ENCODE measurements at places on chromosomes 5 and 9.

GRCh38 chr5:100761192-100761591, 141.9 kb downstream of the ST8SIA4 start:
- DNase-seq: no peak

GRCh38 chr9:137429546-137429890, 6.3 kb downstream of the NOXA1 start:
- DNase-seq: no peak

DNA sequence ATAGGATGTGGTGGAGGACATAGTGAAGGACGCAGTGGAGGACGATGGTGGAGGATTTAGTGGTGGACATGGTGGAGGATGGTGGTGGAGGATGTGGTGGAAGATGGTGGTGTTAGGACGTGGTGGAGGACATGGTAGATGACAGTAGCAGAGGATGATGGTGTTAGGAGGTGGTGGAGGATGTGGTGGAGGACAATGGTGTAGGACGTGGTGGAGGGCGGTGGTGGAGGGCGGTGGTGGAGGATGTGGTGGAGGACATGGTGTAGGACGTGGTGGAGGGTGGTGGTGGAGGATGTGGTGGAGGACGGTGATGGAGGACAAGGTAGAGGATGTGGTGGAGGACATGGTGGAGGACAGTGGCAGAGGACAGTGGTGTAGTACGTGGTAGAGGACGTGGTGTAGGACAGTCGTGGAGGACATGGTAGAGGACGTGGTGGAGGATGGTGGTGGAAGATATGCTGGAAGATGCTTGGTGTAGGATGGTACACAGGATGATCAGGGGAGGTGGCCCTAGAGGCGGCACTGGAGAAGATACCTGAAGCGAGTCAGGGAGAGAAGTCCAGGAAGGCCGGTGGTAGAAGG, 68.7 kb downstream of the S1PR3 start:
- DNase-seq: no peak

DNA sequence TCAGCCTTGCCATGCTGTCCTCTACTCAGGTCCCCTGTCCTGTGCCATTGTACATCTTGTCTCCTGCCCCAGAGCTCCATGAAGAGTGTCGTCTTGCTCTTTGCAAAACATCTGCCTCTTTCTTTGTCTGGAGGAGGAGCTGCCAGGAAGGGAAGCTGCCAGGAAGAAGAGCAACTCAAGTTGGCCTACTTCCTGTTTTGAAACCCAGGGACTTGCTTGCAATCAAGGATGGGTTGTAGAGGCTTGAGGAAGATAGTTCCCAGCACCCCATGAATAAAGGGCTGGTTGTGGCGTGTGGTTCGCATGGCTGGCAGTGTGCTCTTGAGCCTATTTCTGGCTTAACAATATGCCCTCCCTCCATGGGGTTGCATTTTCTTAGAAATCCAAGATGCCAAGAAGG, 53.0 kb upstream of the CPEB4 start:
- no peak for DNase-seq

DNA sequence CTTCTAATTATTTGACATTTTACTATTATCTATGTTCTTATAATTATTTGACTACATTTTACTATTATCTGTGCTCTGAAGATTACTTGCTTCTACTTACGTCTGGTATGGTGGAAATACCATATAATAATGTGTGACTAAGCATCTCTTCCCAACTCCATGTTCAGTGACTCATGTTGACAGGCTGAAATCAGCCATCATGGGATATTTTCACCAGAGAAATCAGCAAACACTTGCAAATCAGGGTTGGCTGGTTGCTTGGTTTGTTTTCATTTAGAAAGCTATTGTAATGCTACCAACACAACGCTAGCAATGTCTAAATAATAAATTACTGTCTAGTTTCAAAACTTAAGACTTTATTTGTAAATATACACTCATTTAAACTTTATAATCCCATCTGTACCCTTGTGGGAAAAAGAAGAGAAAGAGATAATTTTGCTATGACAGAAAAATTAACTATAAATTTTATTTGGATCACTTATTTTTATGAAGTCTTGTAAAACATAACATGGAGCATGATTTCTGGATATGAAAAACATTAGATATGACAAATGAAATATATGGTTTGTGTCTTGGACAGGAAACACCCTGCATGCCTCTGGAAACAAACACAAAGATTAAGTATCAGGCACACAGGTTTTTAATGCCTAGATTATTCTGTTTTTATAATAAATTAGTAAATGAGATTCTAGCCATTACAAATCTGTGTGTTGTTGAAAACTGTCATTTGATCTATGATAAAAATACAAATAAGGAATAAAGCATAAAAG, 337.6 kb downstream of the BNC2 start:
- no peak for DNase-seq

GRCh38 chr5:159844267-159845121, 71.8 kb upstream of the ADRA1B start:
- DNase-seq: no peak

DNA sequence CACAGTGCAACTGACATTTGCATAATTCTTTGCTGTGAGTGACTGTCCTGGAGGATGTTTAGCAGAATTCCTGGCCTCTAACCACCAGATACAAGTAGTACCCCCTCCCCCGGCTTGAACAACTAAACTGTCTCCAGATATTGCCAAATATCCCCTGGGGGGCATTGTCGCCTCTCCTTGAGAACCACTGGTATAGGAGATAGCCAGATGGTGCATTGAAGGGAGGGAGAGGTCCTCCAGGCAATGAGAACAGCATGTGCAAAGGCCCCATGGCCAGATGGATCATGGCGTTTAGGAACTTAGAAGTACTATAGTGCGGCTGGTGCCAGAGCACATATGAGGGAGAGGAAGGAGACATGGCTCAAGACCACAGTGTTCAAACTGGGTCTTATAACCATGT, 18.9 kb upstream of the ORM1 start:
- no peak for DNase-seq

Data from GDM1 (cell line).